ENCODE measurements at places on chromosomes 3 and 15.

DNA sequence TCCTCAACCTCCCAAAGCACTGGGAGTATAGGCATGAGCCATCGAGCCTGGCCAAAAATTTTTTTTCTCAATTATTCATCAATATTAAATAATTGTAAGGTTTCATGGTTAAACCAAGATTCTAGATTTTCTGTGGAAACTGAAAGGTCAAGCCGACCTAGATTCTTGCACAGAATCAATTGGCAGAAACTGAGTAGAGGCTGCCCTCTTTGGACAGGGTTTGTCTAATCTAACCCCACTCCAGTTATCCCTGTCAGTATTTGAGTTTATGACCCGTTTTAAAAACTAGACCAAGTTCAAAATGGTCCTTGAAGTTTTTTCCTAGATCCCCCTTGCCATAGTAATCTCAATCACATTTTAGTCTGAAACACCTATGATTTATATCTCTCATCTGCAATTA lies 8.6 kb upstream of the ADAM10 start:
- DNase-seq: no peak

- DNase-seq: no peak
Observed at GRCh38 chr15:57251308-57251707, 125.0 kb upstream of the CGNL1 start.

- no peak for DNase-seq
Observed at GRCh38 chr15:55989383-55989782, 4.0 kb downstream of the NEDD4 start.

- DNase-seq: peak; percentile 24
Observed at GRCh38 chr3:77186728-77187127, 146.8 kb downstream of the ROBO2 start.

GRCh38 chr3:152961323-152961722 lies 126.4 kb downstream of the P2RY1 start:
- no peak for DNase-seq

GRCh38 chr3:36804295-36805055 lies 40.1 kb upstream of the DCLK3 start:
- DNase-seq: no peak

- no peak for DNase-seq
Observed at GRCh38 chr15:68363353-68363752, 68.6 kb downstream of the ITGA11 start.

- DNase-seq: no peak
Observed at GRCh38 chr15:68730471-68730919, 90.2 kb downstream of the ANP32A start.

DNA sequence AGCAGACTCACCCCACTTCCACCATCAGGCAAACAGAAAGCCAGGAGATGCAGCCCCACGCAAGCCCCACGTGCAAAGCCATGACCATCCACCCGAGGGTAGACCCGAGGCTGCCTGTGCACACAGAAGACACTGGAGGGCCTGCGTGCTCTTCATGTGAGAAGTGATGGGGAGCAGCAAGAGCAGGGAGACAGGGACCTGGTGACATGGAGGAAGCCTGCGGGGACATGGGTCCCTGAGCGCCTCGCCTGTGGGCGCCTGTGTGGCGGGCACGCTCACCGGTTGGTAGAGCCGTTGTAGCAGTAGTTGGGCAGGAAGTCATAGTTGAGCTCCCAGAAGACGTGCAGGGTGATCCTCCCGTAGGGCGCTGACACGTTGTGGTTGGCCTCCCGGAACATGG lies 65.0 kb downstream of the NIPA2 start:
- DNase-seq: no peak

DNA sequence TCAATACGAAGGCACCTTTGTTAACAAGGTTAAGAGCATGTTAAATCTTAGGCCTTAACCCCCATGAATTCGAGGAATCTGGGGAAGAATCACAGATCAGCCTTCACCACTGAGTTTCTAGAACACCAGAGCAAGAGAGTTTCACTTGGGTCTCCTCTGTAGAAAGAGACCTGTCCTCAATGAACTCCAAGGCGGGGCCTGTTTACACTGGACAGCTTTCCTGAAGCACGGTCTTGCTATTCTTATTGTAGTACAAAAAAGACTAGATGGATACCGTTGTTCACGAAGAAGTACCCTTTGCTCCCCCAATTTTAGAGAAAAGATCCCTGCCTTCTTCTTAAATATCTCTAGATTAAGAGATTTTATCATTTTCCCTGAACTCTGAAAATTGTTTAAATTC lies 64.9 kb downstream of the USF3 start:
- no peak for DNase-seq

GRCh38 chr3:181753391-181753790 lies 41.7 kb downstream of the SOX2 start:
- DNase-seq: no peak

- no peak for DNase-seq
Observed at GRCh38 chr15:53246404-53246803, 456.3 kb upstream of the ONECUT1 start.

DNA sequence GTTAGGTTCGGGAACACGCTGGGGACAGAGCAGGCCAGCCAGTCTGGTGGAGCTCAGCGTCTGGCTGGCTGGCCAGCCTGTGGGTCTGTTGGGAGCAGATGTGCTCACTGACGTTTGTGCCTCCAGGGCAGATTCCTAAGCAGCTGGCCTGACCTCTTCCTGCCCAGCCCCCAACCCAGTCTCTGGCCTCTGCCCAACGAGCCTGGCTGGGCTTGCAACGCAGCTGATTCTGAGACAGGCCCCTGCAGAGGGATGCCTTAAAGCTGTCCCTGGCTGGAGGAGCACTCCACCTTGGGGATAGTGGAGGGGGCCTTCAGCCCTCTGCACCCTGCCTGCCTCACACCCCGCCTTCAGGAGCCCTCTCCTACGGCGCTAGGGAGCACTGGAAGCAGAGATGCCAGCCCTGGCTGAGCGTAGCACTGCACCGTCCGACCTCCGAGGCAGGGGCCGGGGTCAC lies 46.0 kb downstream of the KLF13 start:
- DNase-seq: no peak

DNA sequence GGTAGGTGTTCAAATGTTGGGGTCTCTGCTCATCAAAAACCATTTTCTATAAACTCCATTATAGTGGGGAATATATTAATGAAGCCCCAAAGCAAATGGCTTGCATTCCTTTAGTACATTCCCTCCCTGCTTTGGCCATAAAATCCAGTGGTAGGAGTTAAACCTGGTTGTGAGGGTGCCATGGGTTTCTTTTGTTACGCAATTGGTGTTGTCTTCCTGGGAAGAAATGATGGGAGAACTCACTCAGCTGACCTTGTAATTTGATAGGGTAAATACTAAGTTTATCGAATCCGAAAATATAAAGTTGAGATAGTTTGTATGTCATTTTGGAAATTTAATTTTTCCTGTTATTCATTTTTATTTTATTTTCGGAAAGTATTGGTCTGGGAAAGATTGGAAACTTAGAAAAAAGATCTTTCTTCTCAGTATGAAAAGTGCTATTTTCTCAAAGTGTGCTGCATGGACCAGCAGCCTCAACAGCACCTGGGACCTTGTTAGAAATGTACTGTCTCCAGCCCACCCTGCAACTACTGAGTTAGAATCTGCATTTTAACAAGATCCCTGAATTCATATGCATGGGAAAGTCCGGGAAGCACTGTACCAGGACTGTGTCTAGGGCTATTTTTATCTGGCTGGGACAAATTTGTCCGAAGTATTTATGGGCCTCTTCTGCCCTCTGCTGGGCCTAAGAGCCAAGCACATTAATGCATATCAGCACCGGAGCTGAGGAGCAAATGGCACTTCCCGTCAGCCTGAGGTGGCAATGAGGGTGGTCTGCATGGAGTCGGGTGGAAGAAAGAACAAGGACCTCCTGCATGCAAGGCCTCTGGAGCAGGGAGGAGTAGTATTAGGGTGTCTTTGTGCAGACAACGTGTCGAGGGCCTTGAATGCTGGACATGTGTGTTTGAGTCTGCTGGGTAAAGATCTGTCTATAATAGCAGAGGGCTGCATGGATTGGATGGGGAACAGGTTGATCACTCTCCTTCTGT lies 54.7 kb downstream of the FAM81A start:
- DNase-seq: peak; percentile 30

DNA sequence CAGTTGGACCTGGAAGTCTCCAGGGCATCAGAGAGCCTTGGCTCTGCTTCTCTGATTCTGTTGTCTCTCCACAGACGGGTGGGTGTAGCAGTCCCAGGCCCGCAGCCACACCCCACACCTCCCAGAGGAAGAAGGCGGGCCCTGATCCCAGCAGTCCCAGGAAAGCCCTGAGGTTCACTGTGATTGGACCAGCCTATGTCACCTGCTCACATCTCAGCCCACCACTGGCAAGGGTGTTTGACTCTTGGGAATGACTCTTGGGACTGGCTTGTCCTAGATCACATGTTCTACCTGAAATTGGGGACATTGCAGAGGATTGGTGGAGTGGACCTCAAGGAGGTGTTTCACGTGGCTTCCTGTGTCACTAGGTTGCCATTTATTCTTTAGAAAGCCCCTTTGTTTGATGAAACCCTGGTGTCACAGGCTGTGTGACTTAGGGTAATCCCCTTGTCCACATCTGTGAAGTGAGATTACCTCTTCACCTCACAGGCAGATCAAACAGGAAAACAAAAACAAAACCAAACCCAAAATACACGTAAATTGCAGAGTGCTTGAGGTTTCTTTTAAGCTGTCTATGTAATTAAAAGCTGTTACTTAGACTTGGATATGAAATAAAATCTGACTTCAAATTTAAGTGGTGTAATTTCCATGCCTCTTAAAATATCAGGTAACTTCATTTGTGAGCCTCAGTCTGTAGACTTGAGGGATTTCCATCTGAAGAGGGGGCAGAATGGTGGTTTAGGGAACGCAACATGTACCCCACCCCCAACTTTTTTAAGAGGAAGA lies 26.7 kb downstream of the FLNB start:
- DNase-seq: no peak

DNA sequence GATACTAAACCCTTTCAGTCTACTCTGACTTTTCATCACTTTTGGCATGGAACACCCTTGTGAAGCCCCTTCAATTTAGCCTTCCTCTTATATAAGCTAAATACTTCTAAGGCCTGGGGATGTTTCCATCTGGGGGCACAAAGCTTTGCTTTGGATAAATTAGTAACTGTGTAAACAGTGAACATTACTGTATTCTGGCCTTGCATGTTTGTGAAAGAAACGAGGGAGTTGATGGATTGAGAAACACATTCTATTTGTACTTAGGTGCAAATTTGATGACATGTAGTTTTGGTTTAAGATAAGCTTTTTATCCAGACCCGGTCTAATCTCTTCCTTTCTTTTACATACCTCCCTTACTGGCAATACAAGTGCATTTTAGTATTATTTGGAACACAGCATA lies 19.7 kb downstream of the PSMD6 start:
- DNase-seq: no peak

DNA sequence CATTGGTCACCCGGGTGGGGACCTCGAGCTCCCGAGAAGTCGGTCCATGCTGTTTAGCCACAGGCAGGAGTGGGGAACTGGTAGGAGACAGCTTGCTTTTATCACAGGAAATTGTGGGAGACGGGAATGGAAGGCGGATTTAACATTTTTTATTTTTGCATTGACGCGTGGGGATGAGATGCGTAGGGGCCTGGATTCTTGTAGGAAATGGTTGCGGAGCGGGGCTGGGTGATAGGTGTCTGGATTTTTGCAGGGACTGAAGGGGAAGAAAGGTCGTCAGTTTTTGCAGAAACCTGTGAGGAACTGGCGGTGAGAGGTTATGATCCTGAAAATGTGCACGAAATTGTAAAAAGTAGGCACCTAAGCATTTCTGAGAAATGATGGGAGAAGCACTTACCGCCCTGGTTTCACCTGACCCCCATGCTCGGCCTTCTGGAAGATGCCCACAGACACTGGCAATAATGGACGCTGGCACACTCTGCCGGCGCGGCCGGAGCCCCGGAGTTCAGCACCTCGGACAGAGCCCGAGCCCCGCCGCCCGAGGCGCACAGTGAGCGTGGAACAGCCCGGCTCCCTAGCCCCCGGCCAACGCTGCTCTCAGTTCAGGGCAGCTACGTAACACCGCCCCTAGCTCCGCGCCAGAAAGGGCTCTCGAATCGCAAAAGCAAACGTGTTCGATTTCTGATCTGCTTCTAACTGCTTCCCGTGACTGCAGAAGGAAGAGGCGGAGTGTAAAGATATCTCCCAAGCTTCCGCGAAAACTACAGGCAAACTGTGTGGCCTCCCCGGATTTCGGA lies 928 bp downstream of the ANKRD34C start:
- DNase-seq: no peak

GRCh38 chr3:81459733-81460132 lies 301.7 kb downstream of the GBE1 start:
- DNase-seq: no peak

DNA sequence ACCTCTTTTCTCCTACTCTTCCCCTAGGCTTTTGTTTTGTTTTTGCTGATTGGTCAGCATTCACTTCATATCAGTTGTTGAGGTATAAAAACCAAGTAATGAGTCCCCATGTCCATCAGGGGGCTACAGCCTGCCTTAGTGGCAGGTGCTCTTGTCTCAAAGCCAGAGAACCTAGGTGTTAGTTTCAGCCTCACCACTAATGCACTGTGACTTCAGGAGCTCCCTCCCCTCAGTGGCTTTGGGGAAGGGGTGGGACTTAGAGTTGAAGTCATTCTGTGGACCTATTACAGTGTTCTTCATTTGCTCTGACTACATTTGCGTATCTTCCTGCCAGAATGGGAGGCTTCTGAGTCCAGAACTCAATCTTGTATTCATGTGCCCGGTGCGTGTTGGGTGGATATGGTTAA lies 41.6 kb downstream of the NR2C2 start:
- no peak for DNase-seq

DNA sequence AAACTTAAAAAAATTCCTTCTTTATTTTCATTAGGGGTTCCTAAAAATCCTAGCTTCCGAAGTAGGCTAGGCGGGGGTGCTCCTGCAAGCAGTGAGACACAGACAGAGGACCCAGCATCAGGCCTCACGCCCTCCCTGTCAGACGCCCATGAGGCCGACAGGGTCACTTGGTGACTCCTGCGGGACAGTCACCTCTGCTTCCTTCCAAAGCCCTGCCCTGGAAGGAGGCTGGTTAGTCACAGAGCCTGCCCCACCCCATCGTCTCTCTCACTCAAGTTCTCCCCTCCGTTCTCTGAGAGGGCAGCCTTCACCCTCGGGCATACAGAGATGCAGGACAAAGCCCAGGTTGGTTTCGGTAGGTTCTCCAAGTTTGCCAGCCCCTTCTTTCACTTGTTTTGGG lies 38.6 kb downstream of the EHD4 start:
- no peak for DNase-seq

DNA sequence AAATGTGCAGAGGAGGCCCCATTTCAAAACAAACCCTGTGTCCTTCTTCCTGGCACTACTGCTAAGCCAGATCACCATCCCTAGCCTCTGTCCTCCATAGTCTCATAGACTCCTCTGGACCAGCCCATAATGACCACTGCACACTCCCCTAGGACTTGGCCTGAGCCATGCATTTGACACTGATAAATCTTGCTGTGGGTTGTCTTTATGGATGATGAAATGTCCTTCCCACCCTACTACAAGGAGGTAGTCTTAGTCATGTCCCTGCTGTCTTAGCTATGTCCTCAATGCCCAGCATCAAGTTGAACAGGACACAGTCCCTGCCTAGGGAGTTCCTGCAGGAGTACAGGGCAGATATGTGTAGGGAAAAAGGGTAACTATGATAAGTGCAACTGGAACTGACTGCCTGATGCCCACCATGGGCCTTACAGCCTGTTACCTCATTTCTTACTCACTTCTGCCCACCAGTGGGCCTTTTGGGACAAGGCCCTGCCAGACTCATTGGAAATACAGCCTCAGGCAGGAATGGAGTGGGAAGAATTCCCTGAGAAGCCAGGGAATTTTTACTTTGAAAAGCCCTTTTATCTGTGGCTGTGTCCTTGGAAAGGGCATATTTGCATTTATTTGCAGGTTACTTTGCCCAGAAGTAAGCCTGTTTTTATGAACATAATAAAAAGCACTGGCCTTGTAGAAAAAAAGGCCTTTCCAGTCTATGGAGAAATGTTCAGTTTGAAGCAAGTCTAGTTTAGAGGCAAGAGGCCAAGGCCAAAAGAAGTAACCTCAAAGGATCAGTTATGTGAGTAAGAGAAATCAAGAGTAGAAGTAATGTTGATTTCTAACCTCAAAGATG lies 199.6 kb upstream of the EIF1B start:
- DNase-seq: no peak
